ENCODE measurements at places on chromosomes 7 and 10. TPM values are rescaled to one million over a fixed set of nuclear protein-coding genes. Genes with fewer than 3 reads are reported as not detected.

DNA sequence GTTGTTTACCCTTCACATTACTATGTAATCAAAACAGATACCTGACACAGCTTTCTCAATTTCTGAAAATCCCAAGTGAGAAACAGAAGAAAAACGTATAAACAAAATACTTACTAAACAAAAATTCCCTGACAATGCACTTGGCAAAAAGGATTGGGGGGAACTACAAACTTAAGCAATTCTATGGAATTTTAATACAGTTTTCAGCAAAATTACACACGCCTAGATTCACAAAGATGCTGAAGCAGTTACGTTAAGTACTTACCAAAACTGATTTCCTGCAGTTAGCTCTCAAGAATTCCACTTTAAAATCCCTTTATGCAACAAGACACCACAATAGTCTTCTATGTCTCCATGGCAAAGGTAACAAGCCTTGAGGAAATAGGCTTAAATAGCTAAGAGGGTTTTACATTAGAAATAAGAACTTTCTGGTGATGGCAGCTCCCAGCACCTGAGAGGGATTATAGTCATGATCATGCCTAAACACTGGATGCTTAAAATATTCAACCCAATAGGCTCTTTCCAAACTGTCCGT lies 10.8 kb downstream of the TOMM7 start:
- H3K4me1 ChIP-seq: no peaks in the 10 kb centered on the region
- H3K27me3 ChIP-seq: no peaks in the 10 kb centered on the region
- no peak overlapping the region for H3K27ac ChIP-seq
- peaks cover 48% of the 10 kb centered on the region for H3K36me3 ChIP-seq

The PNLIPRP1 gene
- not detected for total RNA-seq

DNA sequence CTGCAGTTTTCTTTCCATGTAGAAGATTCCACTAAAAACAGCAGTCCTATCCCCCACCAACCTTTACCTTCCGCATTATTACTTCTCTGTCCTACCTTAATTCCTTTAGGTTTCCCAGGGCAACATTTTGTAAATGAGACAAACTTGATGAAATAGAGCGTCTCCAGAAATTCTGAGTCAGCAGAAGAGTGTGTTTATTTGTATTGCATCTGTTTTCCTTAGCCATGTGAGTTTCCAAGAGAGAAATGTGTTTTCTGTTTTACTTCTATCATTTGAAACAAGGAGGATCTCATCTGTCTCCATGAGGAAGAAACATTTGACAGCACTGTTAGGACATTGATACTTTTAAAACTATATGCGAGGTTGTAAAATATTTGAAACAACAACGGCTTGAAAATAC lies 244.2 kb upstream of the PLXDC2 start:
- no peak for DNase-seq
- no peak overlapping the region for H3K27ac ChIP-seq
- H3K4me1 ChIP-seq: no peaks in the 10 kb centered on the region

The PRF1 gene
- total RNA-seq: 32.3 TPM

DNA sequence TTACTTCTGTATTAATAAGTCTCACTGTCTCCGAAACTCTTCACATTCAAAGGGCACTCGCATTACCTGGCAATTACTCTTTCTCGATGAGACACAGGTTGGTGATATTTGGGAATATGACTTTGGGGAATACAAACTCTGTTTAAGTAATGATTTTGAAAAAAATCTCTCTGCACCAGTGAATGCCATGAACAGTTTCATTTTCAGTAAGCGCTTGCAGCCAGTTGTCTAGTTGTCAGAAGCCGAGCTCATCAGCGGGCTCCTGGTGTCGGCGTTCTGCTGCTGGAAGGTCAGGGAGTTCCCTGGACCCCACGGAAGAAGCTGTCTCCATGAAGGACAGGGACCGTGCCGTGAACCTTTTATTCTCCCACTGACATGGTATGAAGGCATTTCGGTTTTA lies 57.7 kb downstream of the PTPRE start:
- no peaks in the 10 kb centered on the region for H3K36me3 ChIP-seq
- no peaks in the 10 kb centered on the region for H3K27me3 ChIP-seq
- no peak for DNase-seq
- H3K4me1 ChIP-seq: peaks cover 8% of the 10 kb centered on the region
- H3K4me3 ChIP-seq: no peak overlapping the region

The MEIG1 gene
- not detected for total RNA-seq

DNA sequence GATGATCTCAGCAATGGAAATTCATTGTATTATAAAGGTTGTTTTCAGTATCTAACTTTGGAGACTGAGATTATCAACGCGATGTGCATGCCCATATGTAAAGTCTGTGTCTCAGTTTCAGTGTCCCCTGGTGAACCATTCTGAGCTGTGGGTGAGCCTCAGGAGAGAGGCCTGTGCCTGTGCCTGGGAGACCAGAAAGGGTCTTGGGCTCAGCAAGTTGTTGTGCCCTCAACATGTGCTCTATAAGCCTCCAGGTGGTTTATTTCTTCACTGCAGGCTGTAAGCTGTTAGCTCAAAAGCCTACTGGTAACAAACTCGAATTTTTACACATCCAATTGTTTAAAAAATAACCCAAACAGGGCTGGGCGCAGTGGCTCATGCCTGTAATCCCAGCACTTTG lies 151.9 kb downstream of the PKD1L1 start:
- H3K4me1 ChIP-seq: no peaks in the 10 kb centered on the region
- no peak overlapping the region for H3K4me3 ChIP-seq
- no peak for DNase-seq

The GBX1 gene
- total RNA-seq: not detected

The WNT2 gene
- 12.9 TPM for total RNA-seq

The CHN2 gene
- total RNA-seq: 14.4 TPM
